ENCODE measurements at places on chromosomes 7 and 10.

- DNase-seq, result no peak
These were observed 17.4 kb upstream of the CCDC172 start for GRCh38 chr10:116306847-116307246.

- no peak for DNase-seq
These were observed 14.8 kb downstream of the CD36 start for GRCh38 chr7:80653244-80653643.

DNA sequence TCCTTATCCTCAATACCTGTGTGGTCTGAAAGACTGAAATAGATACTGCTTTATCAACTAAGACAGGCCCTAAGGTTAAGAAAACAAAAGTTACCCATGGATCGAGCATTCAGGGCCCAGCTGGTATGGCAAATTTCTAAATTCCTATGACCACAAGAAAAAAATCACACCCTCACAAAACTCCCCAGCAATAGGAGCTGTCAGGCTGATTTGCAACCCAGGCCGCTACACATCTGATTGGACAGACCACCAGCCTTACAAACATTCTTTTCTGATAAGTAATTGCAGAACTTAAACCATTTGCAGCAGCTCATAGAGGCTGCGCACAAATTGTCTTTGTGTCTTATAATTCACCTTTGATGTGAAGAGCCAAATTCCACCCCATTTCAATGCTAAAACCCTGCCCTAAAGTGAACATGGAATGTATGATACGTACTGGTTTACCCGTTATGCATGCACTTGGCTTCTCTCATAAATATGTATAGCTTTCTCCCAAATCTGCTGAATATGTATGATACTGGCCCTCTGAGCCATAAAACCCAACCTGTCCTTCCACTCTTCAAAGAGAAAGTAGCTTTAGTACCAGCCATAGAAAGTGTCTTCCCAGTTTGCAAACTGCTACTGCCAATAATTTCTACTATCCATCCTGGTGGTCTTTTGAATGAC lies 842.5 kb downstream of the GRID1 start:
- DNase-seq, result no peak

- peak; percentile 81 for DNase-seq
These were observed 4.9 kb upstream of the SLC29A3 start for GRCh38 chr10:71314028-71314693.

GRCh38 chr7:22686620-22687019 lies 40.4 kb upstream of the IL6 start:
- no peak for DNase-seq

DNA sequence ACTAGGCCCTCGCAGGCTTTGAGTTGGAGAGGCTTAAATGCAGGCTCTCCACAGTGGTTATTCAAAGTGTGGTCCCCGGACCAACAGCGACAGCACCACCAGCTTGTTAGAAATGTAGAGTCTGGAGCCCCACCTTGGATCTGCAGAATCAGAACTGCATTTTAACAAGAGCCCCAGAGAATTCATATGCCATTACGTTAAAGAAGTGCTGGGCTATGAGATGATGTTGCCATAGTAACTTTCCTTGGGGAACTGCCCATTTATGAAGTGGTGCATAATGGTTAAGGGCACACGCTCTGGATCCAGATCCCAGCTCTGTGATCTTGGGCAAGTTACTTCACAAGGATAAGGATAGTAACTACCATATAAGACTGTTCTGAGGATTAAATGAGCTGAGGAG lies 48.9 kb downstream of the ZCCHC24 start:
- no peak for DNase-seq

GRCh38 chr10:101778151-101778780 lies 2.4 kb upstream of the FGF8 start:
- DNase-seq, result no peak

DNA sequence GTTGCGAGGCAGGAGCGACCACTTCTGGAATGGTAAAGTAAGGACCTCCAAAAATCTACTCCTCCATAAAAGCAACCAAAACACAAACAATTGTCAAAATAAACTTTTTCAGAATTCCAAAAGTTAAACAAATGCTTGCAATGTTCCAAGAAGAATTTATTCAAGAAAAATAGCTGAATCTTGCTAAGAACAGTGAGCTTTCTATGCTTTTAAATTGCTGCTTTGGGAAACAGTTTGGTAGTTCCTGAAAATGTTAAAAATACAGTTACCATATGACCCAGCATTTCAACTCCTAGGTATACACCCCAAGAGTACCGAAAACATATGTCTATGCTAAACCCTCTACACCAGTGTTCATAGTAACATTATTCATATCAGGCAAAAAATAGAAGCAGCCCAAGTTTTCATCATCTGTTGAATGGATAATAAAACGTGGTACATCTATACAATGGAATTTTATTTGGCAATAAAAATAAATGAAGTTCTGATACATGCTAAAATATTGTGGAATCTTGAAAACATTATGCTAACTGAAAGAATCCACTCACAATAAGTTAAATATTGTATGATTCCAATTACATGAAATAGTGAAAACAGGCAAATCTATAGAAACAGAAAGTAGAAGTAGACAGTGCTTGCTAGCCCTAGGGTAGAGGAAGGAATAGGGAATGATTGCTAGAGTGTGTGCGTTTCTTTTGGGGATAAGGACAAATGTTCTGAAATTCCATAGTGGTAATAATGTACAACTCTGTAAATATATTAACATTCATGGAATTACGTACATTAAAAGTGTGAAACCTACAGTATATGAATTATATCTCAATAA lies 57.0 kb downstream of the LRRN3 start:
- DNase-seq, result no peak

DNA sequence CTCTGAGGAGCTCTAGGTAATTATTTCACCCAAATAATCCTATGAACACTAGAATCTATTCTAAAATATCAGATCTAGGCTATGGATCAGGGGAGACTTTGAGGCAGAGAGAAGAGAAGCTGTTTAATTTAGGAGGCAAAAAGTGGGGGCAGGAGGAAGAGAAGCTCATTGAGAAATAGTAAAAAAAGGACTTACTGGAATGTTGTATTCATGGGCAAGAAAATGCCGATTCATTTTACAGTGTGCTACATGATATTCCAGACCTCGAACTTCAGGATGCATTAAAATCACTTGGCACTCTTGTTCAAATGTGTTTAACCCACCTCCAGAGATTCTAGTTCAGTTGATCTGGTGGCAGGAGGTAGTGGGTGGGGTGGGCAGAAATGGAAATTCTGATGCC lies 109.5 kb upstream of the ITGB1 start:
- DNase-seq, result no peak

- DNase-seq, result no peak
These were observed 143.5 kb downstream of the PIP4K2A start for GRCh38 chr10:22570733-22571430.

DNA sequence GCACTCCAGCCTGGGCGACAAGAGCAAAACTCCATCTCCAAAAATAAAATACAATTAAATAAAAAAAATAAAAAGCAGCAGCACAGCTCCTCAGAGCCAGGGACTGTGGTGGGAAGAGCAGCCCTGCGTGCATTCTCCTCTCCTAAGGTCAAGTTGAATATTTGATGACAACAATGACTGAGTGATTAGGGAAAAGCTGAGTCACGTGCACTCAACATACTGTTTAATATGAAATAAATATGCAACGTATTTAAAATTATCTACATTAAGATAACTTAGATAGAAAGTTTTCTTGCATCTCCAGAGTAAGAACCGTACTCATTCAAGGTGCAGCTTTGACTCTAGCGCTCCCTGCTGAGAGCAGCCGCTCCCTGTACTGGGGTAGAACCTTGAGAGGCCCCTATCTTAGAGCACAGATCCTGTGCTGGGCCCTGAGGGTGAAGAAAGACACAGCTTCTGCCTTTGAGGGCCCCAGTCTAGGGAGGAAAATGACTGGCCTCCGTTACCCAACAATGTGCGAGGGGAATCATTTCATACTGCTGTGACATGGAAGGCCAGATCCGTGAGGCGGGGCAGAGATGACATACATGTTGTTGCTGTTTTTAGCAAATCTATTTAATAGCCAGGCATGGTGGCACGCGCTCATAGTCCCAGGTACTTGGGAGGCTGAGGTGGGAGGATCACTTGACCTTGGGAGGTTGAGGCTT lies 81.1 kb downstream of the SVIL start:
- DNase-seq, result no peak

GRCh38 chr10:17989908-17990767 lies 38.4 kb downstream of the SLC39A12 start:
- DNase-seq, result peak; percentile 43

DNA sequence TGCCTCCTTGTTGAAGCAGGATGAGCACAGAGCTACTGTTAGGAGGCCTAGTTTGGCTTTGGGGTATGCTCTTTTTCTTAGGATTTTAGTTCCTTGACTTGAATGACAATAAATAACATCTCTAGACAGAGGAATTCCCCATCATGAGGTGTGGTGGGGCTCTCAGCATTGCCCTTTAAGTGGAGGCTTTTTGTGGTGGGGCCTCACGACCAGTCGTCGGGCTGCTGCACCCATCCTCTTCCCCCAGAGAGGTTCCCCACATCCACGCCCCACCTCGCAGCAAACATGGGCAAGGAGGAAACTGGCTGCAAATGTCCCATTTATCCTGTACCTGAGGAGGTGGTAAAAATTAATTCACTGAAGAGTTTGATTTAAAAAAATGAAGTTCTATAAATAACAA lies 36.1 kb upstream of the TARP start:
- no peak for DNase-seq

GRCh38 chr7:129094501-129094900 lies 39.6 kb upstream of the TNPO3 start:
- no peak for DNase-seq

DNA sequence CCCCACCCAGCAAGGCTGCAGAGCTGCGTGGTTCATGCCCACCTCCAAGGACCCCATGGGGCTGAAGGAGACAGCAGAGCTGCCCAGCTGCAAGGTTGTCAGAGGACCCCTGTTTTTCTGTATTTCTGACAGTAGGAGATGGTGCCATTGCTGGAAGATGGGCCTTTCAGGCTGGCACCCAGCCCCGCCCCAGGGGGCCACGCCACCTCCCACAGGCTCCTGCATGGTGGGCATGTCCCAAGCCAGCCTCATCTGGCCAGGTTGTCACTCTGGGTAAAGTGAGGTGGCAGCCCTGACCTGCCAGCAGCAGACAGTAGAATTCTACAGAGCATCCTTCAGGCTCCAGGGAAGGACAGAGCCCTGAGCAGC lies 75.5 kb upstream of the RET start:
- DNase-seq, result no peak

DNA sequence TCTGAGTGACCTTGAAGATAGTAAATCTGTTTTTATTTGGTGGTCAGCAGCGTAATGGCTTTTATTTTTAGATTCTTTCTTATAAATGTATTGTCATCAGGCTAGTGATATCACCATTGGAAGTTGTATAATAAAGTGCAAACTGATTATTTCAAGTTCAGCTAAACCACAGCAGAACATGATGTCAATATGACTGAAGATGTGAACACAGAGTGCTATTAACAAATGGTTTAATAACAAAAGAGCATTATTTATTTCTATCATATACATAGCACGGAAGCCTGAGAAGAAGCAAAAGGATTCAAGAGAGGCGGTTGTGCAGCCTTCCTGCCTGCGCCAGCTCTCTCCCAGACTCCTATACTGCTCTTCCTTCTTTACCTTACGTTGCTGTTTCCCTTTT lies 142.7 kb downstream of the SDK1 start:
- no peak for DNase-seq

- no peak for DNase-seq
These were observed 115.3 kb downstream of the NKX6-2 start for GRCh38 chr10:132670546-132671227.

GRCh38 chr10:96263176-96263575 lies 8.2 kb downstream of the BLNK start:
- DNase-seq, result no peak

- DNase-seq, result no peak
These were observed 86.5 kb downstream of the DKK1 start for GRCh38 chr10:52400562-52400961.

GRCh38 chr10:93199191-93199751 lies 125.6 kb downstream of the CYP26A1 start:
- DNase-seq, result no peak

DNA sequence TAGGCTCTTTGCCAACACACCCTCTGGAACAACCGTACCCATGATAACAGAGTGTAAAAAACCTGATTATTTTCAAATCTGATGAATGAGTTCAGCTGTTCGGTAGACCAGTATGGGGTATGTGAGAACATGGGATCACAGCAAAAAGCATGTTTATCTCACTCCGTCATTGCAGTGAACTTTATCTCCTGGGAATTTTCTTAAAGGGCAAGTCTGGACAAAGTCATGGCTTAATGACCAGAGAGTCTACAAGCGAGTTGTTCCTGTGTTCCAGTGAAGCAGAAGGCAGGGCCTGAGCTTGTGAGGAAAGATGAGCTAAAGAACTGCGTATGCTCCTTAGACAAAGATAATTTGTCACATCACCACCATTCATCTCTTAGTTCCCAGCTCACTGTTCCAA lies 219.7 kb downstream of the TRIL start:
- no peak for DNase-seq

DNA sequence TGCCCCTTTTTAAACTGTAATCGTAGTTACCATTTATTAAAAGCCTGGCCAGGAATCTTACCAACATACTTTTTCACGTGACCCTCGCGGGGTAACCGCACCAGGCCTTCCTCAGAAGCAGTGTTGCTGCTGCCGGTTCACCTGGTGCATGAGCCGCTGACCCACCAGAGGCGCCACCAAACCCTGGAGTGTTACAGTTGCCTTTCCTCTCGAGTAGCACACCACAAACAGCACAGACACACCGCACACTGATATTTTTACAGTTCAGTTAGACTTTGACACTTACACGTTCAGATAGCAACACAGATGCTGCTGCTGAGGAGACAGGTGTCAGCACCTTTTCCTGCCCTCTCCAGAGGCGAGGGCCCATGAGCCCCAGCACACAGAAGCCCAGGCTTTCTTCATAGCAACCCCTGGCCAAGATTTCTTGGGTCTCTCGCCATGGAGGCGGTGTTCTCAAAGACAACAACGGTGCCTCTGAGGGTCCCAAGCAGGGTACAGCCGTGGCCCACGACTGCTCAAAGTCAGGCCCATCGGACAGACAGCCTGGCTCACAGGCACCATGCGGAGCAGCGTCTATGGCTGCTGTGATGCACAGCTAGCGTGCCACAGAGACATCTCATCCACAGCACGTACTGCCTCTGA lies 123.1 kb downstream of the DIP2C start:
- no peak for DNase-seq

GRCh38 chr10:123800821-123801220 lies 90.8 kb downstream of the CPXM2 start:
- DNase-seq, result no peak

GRCh38 chr7:73769481-73770001 lies 529 bp downstream of the CLDN3 start:
- no peak for DNase-seq

DNA sequence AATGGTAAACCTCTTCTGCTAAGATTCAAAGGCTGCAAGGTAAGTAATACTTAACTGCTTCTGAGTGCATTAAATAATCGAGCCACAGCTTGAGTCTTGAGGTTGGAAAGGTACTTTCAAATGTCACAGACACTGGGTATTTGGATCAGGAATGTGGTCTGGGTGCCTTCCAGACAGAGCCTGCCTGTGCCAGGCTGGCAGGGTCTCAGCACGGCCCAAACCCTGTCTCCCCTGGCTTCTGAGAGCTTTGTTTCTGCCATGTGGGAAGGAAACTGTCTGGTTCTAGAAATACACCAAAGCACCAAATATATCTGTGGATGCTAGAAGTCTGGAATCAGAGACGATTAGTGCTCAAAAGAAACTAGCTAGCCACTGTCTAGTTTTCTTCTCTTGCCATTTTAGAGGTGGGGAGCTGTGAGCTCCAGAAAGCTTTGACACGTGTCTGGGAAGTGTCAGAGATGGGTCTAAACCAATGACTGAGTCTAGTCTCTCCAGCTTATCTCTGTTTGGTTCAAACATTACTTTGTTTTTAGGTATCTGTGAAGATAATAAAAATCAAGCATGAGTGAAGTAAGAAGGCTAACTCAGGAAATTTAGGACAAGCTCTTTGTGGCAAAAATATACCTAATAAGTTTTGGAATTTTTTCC lies 162.8 kb downstream of the CYP26A1 start:
- DNase-seq, result no peak
